ENCODE measurements at places on chromosomes 4 and X.

DNA sequence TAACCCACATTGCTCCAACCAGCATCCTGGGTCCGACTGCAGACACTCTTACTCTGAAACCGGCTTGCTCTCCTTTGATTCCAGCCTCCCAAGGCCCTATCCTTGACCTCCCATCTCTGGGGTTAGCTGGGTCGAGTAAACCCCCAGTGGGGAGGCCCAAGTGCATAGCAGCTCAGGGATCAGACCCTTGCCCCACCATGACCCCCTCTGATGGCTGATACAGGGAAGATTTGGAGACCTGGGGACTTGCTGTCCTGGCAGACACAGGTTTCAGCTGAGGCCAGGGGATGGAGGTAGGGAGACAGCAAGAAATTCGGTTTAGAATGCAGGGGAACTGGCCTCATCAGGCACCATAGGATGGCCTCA is 23.6 kb upstream of the CDKL5 start:
- no peak for DNase-seq

DNA sequence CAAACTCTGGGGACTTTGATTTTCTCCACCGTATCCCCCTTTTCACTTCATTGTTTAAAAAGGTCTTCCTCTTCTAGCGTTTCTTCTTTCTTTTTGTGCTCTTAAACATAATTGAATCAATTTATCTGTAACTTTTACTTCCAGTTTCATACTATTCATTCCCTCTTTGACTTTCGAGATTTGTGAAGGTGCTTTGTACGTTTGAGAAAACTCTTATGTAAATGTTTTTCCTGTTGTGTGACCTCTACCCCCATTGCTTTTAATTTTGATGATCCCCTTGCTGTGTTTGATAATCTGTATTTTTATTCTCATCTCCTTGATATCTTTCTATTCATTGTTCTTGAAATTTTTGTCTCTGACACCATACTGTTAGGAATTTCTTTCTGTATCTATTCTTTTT is 4.8 kb downstream of the USP38 start:
- no peak for DNase-seq

DNA sequence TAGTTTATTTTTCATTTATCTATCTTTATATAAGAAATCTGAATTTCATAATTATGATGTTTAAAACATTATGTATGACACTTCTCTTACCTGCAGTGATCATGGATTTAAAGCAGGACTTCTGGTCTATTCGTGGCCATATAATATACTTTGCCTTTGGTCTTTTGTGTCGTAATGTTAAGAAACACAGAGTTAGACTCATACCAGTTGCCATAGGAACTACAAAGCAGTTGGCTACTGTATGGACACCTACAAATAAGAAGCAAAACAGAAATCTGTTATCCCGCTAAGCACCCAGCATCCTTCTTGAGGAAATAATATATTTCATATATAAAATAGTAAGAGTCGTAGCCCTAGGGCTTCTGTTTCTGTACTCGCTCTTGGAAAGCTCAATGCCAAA is 4.3 kb downstream of the SEPSECS start:
- no peak for DNase-seq

GRCh38 chr4:82561786-82562563 is at the start of gene TMEM150C:
TMEM150C (minus strand) TSS chr4:82561988; CDS start chr4:82504657, 57,331 bp downstream.
- DNase-seq, result peak; percentile 45

GRCh38 chr4:184941671-184942418 is 76.4 kb upstream of the HELT start:
- DNase-seq, result no peak

- DNase-seq, result no peak
These were observed 30.1 kb downstream of the GABRB1 start for GRCh38 chr4:47061435-47061834.
